ENCODE measurements at places on chromosomes 16 and 17. TPM values are rescaled to one million over a fixed set of nuclear protein-coding genes. Genes with fewer than 3 reads are reported as not detected.

- DNase-seq: peak; percentile 66
Measured at GRCh38 chr16:56983211-56983751, 6.1 kb upstream of the NLRC5 start.

DNA sequence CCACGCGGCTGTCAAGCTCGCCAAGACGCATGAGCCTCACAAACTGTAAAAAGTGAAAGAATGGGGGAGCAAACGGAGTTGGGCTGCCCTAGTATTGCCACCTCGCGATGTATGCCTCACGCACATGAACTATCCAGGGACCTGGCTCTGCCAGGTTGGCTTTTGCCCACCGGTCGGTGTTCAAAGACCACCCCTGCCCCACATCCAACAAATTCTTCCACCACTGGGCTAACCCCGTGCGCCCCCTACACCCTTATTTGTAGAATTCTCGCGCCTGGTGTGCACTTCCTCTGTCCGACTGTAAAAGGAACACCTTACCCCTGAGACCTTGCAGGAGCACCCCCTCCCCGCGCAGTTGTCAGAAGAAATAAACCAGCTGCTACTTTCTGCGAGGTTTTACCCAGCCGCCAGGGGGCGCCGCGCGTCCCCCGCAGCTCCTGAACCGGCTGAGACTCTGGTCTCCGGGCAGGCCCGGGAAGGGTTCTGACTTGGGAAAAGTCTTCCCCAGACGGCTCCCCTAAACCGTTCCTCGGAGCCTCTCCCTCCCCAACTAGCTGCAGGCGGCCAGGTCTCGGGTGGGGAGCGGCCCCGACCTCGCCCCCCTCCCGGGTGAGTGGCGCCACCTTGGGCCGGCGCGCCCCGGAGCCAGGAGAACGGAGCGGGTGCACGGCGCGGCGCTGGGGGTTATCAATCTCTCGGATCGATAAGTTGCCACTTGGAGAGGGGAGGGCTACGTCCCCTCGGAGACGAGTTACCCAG, 1.7 kb upstream of the ZNF423 start:
- peak; percentile 30 for DNase-seq

DNA sequence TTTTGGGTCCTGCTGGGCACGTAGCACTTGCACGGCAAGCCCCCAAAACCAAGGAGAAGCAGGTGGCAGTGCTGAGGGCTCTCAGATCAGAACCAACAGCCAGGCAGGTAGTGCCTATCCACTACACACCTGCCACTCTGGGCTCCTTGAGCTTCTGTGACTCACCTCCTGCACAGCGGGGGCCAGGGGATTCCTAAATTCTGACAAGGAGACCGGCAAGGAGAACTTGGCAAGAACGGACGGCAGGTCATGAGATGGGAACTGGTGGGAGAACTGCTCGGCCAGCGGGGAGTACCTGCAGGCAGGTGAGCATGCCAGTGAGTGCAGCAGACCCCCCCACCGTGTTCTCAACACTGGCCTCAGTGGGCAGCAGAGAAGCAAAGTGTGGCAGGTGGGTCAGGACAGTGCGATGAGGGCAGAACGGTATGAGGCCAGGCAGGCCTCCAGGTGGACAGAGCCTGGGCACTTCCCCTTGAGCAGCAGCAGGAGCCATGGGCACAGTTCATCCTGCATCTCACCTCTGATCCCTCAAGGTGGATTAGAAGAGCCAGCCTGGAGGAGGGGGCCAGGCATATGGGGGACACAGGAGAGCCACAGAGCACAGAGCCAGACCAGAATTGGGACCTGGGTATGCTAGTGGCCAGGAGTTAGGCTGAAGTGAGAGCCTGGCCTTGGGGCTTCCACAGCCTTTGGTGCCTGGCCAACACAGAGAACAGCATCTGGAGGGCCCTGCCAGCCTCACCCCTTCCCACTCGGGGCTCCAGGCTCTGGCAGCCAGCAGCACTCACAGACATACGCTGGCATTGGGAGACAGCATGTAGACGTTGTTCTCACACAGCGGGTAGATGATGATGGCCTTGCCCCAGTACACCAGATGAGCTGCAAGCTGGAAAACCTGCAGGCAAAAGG, 14.7 kb downstream of the MPG start:
- no peak for DNase-seq

GRCh38 chr16:81657224-81657623, 121.9 kb upstream of the PLCG2 start:
- no peak for DNase-seq

DNA sequence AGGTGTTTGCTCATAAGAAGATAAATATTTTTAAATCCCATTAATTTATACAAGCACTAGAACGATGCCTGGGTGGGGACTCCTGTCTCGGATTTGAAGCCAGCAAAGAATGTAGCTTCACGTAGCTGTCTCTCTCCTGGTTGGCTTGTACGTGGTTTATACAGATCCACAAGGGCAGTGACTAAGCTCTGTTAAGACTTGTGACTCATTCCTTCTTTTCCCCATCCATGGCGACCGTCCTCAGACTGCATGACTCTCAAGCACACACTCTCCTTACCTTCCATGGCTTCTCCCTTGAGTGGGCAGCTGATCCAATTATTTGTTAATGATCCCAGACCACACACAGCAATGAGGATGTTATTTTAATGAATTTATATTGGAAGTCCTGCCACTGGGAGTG, 679.7 kb upstream of the SOX9 start:
- DNase-seq: peak; percentile 63

Gene TBC1D3C
- not detected for total RNA-seq

Gene PNMT
- total RNA-seq: 0.25 TPM
